HCT116 (cell line): ENCODE measurements at places on chromosomes 3 and 15. TPM values are rescaled to one million over a fixed set of nuclear protein-coding genes. Genes with fewer than 3 reads are reported as not detected.

PLOD2 gene
- total RNA-seq = 25.8 TPM

LYZL4 gene
- not detected for total RNA-seq

DNA sequence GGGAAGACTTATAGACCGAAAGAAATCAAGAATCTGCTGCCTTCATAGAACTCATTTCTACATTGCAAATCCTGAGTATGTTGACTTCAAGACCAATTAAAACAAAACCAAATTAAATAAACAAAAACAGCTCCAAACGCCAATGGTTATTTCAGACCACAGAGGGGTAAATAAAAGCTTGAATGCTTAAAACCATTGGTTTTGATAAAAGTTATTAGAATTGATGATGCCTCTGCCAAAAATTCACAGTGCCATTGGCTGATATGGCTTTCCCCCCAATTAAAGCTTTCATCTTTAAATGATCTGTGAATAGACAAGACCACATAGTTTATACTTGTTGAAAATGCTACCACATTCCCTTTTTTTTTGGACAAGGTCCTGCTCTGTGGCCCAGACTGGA is 188.5 kb downstream of the NFKBIZ start:
- DNase-seq = no peak
- no peaks in the 10 kb centered on the region for H3K4me1 ChIP-seq
- H3K27me3 ChIP-seq = no peaks in the 10 kb centered on the region
- H3K4me3 ChIP-seq = no peak overlapping the region
- H3K27ac ChIP-seq = no peak overlapping the region
- H3K36me3 ChIP-seq = no peaks in the 10 kb centered on the region

DNA sequence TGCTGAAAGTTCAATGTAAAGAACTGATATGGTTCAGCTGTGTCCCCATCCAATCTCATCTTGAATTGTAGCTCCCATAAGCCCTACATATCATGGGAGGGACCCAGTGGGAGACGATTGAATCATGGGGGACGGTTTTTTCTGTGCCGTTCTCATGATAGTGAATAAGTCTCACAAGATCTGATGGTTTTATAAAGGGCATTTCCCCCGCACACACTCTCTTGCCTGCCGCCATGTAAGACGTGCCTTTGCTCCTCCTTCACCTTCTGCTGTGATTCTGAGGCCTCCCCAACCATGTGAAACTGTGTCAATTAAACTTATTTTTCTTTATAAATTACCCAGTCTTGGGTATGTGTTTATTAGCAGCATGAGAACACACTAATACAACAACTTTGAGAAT is 86.5 kb upstream of the TNFSF10 start:
- DNase-seq = no peak
- no peaks in the 10 kb centered on the region for H3K36me3 ChIP-seq
- no peaks in the 10 kb centered on the region for H3K27me3 ChIP-seq
- H3K27ac ChIP-seq = no peak overlapping the region
- no peaks in the 10 kb centered on the region for H3K4me1 ChIP-seq
- no peak overlapping the region for H3K4me3 ChIP-seq

DNA sequence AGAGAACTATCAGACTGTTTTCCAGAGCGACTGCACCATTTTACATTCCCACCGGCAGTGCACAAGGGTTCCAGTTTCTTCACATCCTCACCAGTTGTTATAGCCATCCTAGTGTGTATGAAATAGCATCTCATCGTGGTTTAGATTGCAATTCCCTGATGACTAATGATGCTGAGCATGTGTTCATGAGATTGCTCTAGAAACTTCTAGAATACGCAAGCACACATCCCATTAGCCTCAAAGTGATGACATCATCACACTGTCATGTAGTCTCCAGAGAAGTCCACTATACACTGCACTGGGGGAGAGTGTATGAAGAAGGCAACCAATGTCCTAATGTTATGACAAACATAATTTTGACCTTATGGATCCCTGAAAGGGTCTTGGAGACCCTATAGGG is 30.1 kb downstream of the FBLN2 start:
- no peaks in the 10 kb centered on the region for H3K36me3 ChIP-seq
- no peaks in the 10 kb centered on the region for H3K4me1 ChIP-seq
- no peak overlapping the region for H3K4me3 ChIP-seq
- no peaks in the 10 kb centered on the region for H3K27me3 ChIP-seq

DNA sequence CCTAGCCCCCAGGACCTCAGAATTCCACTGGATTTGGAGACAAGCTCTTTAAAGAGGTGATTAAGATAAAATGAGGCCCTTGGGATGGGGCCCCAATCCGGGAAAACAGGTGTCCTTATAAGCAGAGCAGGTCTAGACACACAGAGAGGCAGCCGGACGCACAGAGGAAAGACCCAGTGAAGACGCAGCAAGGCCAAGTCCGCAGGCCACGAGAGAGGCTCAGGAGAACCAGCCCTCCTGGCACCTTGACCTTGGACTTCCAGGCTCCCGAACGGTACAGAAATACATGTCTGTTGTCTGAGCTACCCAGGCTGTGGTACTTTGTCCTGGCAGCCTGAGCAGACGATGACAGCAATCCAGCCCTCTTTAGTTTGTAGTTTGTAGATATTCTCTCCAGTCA is 324.5 kb downstream of the OCA2 start:
- no peak for DNase-seq
- H3K27ac ChIP-seq = no peak overlapping the region
- H3K4me3 ChIP-seq = no peak overlapping the region
- H3K4me1 ChIP-seq = no peaks in the 10 kb centered on the region
